ENCODE measurements at places on chromosomes 16 and 17.
A peak's percentile ranks its signal among the peaks of the same experiment; 100 is the strongest.

- no peak for DNase-seq
Observed at GRCh38 chr17:51435641-51436091, 175.3 kb downstream of the UTP18 start.

- peak; percentile 88 for DNase-seq
Observed at GRCh38 chr17:28661635-28662526, at the start of the genes SDF2 and SUPT6H. Gene SDF2 (minus strand): TSS chr17:28661906. CDS start chr17:28661876, 30 bp downstream. Gene SUPT6H (plus strand): TSS chr17:28662205. CDS start chr17:28673402, 11,197 bp downstream.

- DNase-seq: no peak
Observed at GRCh38 chr17:47188271-47188875, 722 bp downstream of the CDC27 start.

- no peak for DNase-seq
Observed at GRCh38 chr16:55976815-55977214, 101.6 kb upstream of the CES5A start.

- no peak for DNase-seq
Observed at GRCh38 chr16:58732545-58733247, 1.4 kb downstream of the GOT2 start.

DNA sequence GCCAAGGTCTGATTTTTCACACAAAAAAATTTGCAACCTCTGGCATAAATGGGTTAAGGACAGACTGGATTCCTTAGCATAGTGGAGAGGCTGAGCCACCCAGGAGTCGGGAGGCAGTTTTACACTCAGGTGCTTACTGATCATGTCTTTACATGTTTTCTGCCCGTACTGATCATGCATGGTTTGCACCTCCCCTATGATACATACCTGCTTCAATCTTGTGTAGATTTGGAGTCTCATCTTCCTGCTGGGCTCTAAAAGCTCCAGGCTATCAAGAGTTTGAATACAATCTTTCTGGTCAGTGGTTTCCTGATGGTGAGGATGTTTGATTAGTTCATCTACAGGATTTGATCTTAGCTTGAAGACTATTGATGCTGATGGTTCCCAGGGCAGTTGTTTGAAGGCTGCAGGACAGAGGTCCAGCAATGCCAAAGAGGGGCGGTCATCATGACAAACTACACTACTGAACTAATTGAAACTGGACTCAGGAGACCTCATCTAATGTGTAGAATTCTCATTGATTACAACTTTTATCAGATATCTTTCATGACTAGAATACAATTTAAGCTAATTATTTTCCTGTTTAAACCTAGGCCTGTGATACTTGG, 6.9 kb downstream of the C1QBP start:
- DNase-seq: no peak

DNA sequence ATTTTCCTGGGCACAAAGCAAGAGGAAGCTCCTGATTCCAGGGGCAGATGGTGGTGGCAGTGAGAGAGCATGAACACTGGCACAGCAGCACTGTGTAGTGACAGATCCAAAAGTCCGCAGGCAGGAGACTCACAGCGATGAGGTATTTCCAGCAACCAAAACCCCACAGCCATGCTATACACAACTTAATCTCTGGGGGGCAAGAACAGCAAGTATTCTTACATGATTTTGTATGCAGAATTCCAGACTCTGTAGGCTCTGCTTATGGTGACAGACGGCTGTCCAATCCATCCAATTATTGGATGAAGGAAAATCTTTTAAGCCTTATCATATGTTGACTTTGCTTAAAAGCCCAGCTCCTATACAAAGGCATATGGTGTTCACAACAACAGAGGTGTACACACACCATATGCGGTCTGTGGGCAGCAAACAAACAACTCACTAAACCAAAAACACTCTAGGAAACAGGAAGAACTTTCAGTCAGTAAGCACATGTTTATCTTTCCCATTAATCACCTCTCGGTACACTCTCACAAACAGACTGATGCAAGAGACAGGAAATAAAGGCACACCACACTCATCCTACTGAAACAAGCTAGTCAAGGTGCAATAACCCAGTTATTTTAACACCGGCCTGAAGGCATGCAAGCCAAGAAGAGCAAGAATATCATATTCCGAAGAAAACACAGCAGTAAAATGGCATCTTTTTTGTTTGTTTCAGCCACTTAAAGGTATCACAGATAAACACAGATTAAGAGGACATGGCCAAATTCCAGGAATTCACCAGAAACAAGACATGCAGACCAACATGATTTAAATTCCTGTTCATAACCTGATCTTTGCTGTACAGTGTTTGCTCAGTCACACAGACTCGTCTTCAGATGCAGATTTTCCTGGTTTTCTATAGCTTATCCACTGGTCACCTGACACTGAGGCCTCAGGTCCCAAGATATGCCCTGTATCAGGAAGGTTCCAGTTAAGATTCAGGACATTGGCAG, 47.8 kb downstream of the ERN1 start:
- DNase-seq: no peak

DNA sequence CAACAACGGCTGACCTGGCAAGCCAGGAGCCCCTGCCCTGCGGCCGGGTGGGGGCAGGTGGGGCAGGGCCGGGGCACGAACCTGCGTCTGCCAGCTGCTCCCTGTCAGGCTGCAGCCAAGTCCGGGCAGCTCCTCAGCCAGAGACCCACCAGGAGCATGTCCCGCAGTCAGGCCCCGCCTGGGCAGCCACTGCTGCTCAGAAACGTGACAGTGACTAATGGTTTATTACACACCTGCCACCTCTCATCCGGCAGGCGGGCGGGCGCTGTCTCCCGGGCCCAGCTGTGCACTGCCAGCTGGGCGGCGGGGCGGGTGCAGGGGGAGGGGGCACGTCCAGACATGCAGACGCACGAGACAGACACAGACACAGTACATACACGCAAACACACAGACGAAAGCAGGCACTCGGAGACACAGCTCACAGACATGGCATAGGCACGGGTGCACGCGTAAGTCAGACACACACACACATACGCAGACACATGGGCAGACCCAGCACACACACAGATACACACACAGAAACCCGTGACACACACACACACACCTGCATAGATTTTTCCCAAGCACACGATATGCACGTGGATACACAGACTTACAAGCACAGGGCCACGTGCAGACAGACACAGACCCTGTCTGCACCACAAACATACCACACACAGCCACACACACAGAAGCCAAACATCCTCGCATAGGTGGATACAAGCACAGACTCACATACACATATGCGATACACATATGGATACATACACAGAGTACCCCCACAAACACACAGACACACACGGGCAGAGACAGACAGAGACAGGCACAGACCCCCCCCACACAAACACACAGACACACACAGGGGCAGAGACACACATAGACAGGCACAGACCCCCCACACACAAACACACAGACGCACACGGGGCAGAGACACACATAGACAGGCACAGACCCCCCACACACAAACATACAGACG, 248.3 kb upstream of the CIBAR2 start:
- no peak for DNase-seq

DNA sequence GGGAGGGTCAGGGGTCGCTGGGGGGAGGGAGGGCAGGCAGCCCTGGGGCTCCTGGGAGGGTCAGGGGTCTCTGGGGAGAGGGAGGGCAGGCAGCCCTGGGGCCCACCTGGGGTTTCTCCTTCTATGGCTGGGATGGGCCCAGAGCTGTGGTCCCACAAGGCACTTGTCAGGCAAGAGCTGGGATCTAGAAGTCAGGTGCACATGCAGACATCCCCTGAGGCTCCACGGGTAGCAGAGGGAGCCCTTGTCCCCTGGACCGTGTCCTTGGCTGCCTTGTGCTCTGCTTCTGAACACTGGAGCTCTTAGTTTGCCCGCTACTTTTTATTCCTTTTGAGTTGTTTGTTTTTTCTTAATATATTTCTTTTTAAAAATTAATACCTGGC, 1.8 kb downstream of the TUBB3 start:
- no peak for DNase-seq

GRCh38 chr17:43309505-43310332, 75.9 kb upstream of the RNU2-1 start:
- no peak for DNase-seq

GRCh38 chr16:8199390-8199789, 390.9 kb downstream of the TMEM114 start:
- no peak for DNase-seq

DNA sequence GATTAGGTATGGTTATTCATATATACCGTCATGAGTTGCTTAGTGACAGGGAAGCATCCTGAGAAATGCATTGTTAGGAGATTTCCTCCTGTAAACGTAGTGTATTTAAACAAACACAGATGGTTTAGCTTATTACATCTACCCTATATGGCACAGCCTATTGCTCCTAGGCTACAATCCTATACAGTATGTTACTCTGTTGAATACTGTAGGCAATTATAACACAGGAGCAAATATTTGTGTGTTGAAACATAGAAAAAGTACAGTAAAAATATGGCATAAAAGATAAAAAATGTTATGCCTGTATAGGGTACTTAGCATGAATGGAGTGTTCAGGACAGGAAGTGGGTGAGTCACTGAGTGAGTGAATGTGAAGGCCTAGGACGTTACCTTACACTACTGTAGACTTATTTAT, 157.7 kb downstream of the CDH11 start:
- no peak for DNase-seq

DNA sequence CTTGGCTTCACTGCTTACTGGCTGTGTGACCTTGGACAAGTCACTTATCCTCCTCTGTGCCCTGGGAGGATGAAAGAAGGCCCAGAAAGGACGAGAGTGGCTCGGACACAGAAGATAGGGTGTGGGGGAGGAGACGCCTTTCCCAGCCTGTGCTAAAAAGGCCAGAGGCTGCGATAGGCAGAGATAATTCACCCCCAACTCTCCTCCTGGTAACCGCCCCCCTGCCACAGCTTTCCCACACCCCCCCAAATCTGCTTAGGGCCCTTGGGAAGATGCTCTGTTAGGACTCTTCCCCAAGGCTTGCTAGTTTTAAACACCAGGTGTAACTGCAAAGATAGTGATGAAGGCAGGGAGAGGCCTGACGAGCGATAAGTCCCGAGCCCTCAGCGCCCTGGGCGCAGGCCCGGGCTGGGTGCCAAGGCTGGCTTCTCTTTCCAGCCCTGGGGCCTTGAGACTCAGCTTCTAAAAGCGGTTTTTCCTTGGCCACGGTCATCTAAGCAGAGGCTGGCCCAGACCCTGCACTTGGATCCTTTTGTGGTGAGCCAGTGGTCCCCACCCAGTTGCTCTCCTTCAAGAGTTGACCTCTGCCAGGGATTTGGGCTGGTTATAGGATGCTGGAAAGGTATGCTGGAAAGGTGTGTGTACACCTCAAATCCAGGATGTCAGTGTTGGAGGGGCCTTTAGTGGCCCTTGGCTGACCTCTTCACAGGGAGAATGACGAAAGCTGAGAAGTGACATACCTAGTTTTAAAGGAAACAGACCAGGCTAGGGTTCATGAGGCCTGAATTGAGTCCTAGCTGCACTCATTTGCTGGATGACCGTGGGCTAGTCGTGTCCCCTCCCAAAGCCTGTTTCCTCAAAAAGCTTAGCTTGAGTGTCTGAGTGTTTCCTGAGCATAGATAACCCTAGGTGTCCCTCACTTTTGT, 3.4 kb upstream of the PPP1R9B start:
- no peak for DNase-seq

DNA sequence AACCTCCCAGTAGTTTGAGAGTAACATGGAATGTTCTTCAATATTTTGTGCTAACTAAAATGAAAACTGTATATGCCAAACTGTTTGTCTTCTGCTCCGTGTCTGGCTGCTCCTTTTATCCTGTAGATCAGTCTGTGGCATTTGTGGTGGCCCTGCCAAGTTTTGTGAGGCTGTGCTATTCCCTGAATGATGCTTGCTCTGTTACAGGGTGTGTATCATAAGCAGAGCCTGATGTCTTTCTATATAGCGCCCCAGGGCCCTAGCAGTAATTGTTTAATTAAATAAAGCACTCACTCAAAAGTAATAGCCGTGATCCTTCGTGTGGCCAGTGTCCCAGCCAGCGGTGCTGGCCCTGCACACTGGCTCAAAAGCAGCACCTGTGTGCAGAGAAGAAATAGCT, 27.8 kb upstream of the NAT9 start:
- no peak for DNase-seq

DNA sequence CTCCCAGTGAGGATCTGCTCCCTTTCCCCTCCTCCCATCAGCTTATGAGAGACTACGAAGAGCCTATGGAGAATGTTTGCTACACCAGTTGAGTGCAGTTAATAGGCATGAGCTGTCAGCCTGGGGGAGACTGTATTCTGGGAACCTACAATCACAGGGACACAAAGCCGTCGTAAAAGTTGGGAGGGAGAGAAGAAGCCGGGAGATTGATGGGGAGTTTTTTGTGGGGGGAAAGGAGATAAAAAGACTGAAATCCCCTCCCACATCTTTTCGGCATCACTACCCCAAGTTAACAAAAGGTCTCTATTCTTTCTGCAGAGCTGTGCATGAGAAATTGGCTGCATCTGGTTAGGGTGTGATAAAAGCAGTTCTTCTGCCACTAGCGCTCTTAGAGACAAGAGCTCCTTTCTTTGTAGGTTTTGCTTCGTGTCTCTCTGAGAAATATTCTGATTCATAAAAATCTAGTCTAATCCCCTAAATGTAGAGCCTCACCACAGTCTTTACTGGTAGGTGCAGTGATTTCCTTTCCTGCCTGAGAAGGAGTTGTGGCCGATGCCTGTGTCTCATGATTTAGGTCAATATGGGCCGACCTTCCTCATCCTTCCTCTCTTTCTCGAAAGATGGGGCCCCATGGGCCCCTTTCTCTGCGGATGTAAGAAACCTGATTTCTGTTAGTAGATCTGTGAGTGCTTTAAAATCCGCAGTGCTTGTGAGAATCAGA, 77.4 kb downstream of the BPTF start:
- DNase-seq: no peak

DNA sequence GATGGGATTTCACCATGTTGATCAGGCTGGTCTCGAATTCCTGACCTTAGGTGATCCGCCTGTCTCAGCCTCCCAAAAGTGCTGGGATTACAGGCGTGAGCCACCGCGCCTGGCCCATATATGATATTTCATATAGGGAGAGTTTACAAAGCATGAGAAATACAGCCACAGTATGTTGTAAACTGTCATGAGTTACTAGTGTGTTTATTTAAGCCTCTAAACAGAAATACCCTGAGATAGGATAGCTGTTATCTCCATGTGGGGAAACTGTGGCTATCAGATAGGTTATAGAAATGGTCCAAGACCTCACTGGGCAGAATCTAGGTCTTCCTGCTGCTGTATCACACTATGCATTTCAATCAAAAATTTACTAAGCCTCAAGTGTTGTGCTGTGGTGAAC, 2.1 kb upstream of the CDK5RAP3 start:
- no peak for DNase-seq

GRCh38 chr17:4204190-4204589, 59.6 kb downstream of the ANKFY1 start:
- no peak for DNase-seq

- DNase-seq: no peak
Observed at GRCh38 chr16:69365901-69366300, 14.3 kb upstream of the TMED6 start.

DNA sequence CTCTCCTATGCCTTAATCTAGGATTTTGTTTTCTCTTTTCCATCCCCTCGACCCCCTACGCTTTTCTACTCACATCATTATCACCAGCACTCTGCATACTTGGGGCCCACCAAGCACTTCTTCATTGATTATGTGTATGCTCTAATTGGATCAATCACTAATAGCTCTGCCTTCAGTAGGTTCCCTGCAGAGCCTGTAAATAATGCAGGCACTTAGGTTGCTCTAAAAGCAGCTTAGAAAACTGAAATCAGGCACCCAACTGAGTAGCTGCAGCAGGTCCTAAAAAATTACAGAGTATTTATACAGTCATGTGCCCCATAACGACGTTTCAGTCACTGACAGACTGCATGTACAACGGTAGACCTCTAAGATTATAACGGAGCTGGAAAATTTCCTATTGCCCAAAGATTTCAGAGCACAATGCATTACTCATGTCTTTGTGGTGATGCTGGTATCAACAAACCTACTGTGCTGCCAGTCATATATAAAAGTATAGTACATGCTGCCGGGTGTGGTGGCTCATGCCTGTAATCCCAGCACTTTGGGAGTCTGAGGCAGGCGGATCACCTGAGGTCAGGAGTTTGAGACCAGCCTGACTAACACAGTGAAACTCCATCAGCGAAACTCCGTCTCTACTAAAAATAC, 280.4 kb downstream of the HS3ST3B1 start:
- DNase-seq: no peak

All from hypothalamus (tissue), 51 donors.